Activated CD4-positive, alpha-beta T cell treated with anti-CD3 and anti-CD28 coated beads, Interleukin-2, amount 50 U/mL, for 48 hours (primary cell): ENCODE measurements at places on chromosomes 1 and 21.

DNA sequence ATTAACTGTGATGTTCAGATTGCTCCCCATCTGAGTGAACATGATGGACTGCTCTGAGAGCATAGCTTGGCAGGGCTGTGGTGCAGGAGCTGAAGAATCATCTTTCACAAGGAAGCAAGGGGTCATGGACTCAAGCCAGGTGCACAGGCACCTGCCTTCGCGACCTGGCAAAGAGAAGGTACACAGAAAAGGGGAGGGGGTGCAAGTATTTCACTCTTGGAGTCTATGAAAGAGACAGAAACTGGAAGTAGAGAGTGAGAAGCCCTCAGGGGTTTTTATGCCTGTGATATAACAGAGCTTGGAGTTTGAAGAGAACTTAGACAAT is 232.6 kb upstream of the PLXNA2 start:
- DNase-seq, result no peak

GRCh38 chr1:150269451-150269850 is 635 bp upstream of the APH1A start:
- no peak for DNase-seq

GRCh38 chr1:228170666-228171065 is 5.1 kb downstream of the IBA57 start:
- no peak for DNase-seq

GRCh38 chr1:230140221-230141020 is 73.4 kb downstream of the GALNT2 start:
- DNase-seq, result no peak

- no peak for DNase-seq
These were observed 35.5 kb upstream of the DENND1B start for GRCh38 chr1:197810812-197811211.

GRCh38 chr1:55751776-55752175 is 536.6 kb upstream of the USP24 start:
- no peak for DNase-seq

GRCh38 chr1:239347776-239348175 is 38.6 kb upstream of the CHRM3 start:
- DNase-seq, result no peak

GRCh38 chr1:221509575-221510355 is 232.1 kb downstream of the DUSP10 start:
- no peak for DNase-seq

GRCh38 chr1:230429067-230429735 is 3.1 kb upstream of the PGBD5 start:
- no peak for DNase-seq

DNA sequence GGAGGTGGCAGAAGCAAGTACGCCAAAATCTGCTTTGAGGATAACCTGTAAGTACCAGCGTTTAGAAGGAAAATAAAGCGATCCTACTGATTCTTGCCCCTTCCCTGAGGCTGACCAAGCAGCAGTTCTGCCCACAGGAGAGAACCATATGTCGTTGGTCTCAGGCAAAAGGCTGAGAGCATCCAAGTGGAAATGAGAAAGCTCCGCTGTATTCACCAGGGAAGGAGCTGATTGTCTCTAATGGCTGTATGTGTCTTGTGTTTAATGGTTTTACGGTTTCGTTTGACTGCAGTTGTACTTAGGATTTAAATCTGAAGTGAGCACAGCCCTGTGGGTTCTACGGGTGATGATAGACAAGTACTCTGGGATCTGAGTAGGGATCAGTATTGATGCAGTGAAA is 21.9 kb downstream of the FAM3B start:
- DNase-seq, result no peak

- no peak for DNase-seq
These were observed 30.0 kb downstream of the WLS start for GRCh38 chr1:68202239-68202832.

DNA sequence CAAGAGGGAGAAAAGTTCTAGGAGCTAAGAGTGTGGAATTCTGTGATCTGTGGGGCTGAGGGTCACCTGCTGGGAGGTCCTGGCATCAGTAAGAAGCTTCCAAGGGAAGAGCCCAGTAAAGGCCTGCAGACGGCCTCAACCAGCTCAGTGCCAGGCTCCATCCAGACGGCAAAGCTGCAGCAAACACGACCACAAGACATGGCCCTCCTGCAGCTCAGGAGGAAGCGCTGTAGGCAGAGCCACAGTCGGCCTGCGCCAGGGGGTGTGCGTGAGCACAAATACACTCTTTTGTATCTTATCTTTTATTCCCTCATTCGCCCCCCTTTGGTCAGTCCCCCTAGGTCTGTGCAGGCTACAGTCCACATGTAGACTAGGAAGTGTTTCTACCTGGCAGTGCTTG is 13.4 kb downstream of the C1orf174 start:
- DNase-seq, result no peak

DNA sequence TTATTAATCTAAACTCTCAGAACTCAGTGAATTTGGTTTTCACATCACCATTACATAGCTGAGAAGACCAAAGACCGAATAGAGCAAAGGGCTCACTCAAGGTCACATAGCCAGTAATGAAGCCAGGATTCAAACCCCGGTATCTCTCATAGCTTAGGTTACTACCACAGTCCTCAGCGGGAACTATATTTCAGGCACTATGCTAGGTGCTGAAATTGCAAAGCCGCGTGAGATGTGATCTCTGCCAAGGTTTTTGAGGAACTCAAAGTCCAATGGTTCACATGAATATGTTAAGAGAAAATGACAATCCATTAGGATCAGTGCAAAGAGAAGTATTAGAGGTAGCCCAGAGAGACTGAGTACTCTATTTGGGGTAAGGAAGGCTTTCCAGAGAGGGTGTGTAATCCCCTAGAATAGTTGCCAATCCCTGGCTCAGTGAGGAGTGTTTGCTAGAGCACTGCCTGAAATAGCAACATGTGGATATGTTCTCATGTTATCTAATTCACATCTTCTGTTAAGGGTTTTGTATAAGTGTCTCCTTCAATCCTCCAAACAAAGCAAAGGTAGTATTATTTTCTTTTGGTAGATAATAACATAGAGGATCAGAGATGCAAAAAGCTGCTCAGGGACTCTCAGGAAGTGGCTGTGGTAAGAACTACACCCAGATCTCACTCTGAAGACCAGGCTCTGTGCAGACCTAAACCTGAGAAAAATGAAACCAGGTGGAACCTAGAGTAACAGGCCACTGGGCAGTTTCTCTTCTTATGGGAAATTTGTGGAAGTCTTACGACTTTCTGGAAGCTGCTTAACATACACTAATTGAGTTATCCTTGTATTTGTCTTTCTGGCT is 93.1 kb upstream of the C8B start:
- no peak for DNase-seq

- no peak for DNase-seq
These were observed 349.7 kb downstream of the LMX1A start for GRCh38 chr1:165006831-165007230.

GRCh38 chr1:55446351-55446750 is 231.2 kb upstream of the USP24 start:
- no peak for DNase-seq

DNA sequence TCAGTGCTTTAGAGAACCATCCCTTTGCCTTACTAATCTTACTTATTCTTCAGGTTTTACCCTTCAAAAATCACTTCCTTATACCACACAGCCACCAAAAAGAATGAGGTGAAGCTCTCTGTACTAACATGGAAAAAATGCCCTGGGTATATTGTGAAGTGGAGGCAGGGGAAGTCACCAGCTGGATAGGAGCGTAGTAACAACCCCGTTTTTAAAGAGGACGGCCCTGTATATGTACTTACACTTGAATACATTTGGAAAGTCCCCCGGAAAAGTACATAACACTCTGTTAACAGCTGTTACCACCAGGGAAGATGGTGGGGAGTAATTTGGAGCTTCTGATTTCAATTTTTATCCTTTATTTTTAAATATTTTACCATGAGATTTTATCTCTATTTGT is 28.2 kb upstream of the KHDRBS1 start:
- no peak for DNase-seq

DNA sequence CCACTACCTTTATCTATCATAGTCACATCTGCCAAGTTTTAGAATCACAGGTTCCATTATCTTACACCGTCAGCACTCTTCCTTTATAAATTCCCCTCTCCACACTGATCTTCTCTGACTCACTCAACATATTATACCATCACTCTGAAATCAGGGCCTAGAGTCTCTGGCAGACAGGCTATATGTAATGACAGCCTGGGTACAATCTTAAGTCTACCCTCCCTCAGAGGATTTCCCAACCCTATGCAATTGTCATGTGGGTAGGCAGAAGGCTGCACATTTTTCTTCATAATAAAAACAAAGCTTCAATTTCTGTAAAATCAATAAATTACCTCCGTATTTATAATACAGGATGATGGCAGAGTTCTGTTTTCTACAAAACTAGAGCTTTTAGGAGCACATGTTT is 138.0 kb downstream of the RERE start:
- no peak for DNase-seq

GRCh38 chr1:175415129-175415712 is 222.6 kb upstream of the KIAA0040 start:
- DNase-seq, result no peak

DNA sequence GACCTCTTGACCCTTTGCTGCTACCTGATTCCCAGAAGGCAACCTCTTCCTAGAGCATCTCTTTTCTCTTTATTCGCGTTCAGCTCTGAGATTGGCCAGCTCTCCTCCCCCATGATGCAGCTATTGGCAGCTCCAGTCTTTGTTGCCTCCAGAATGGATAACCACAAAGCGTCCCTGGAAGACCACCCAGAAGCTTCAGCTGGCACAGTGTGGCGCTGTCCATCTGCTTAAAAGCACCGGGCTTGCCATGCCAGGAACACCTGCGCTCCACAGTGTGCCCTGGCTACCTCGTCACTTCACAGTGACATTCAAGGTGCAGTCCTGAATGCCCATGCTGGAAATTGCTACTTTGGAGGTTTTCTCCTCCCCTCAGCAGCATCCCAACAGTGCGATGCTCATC is 353.9 kb downstream of the LMO4 start:
- DNase-seq, result no peak

- DNase-seq, result no peak
These were observed 21.0 kb upstream of the ARF1 start for GRCh38 chr1:228061411-228062084.

- peak; percentile 74 for DNase-seq
These were observed 15.7 kb downstream of the MATN1 start for GRCh38 chr1:30707412-30708360.

DNA sequence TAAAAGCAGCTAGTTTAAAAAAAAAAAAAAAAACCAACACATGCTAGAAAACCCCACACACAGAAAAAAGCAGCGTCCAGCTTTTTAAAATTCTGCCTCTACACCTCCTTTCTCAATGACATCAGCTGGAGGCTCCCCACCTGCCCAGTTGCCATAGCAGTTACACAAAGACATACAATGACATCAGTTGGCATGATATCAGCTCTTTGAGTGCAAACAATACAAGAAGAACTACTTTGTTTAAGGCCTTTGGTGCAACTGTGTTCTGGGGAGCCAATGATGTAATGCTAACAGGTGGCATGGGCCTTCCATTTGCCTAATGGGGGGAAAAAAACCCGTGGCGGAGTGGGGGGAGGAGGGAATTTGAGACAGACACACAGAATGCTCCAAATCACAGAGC is 32.9 kb downstream of the DUSP10 start:
- peak; percentile 13 for DNase-seq

- peak; percentile 58 for DNase-seq
These were observed 20.2 kb downstream of the LDLRAP1 start for GRCh38 chr1:25563330-25564215.

DNA sequence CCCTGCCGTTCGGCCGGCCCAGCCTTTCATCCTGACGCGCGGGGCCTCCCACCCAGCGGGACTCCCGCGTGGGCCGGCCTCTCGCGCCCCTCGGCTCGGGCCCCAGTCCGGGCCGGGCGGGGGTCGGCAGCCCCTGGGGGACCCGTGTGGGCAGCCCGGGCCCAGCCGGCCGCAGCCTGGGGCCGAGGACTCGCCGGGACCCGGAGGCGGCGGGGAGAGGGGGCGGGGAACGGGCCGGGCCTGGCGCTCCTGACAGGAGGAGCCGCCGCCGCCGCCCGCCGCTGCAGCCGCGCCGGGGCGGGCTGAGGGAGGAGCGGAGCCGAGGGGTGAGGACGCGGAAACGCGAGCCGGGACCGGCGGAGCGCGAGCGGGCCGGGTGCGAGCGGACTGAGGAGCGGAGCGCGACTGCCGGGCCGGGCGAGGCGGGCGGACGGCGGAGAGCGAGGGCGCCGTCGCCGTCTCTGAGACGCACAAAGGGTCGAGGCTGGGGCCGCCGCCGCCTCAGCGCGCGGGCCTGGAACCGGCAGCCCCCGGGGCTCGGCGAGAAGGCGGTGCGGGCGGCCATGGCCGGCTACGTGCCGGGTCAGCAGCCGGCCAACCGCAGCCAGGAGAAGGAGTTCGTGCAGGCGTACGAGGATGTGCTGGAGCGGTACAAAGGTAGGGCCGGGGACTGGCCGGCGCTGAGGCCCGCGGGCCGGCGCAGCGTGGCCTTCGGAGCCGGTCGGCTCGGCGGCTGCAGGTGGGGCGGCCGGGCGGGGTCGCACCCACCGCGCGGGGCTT is 79.1 kb downstream of the NDUFS5 start:
- DNase-seq, result peak; percentile 65

DNA sequence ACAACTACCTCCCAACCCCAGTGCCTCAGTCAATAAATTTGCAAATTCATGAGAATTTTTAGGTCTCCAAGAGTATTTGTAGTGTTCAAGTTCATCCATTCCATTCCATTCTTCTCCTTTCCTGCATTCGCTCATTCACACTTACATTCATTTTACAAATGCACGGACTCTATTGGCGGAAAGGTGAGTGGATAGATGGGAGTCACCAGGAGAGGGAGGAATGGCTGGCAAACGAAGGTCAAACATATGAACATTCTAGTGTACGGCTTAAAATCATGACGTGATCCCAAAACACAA is 2.5 kb downstream of the LORICRIN start:
- DNase-seq, result no peak

- no peak for DNase-seq
These were observed 55.1 kb downstream of the RBM11 start for GRCh38 chr21:14271053-14271452.

DNA sequence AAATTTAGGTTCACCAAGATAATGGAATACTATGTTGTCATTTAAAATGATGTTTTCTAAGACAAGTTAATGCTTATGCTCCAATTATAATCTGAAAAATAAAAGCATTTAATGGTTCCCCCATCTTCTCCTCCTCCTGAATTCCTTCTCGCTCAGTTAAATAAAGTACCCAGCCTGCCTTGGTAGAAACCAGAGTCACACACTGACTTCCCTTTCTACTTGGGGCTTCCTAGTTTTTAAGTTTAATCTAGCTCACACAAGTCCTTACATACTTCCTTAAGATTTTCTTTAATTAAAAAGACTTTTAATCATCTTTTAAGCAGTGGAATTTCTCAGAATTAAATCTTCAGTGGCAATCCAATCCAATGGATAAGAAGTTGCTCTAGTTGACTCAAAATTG is 32.9 kb downstream of the CD58 start:
- no peak for DNase-seq
